Spleen (tissue), 13 donors: ENCODE measurements at places on chromosomes 13 and 19. TPM values are rescaled to one million over a fixed set of nuclear protein-coding genes. Genes with fewer than 3 reads are reported as not detected.

GRCh38 chr13:112014857-112015256 lies 52.1 kb upstream of the SOX1 start:
- H3K4me3 ChIP-seq: no peak overlapping the region
- no peak overlapping the region for H3K27ac ChIP-seq
- no peaks in the 10 kb centered on the region for H3K27me3 ChIP-seq
- H3K4me1 ChIP-seq: no peaks in the 10 kb centered on the region
- no peak for DNase-seq
- no peaks in the 10 kb centered on the region for H3K36me3 ChIP-seq

GRCh38 chr13:29507356-29507755 lies 88.1 kb downstream of the SLC7A1 start:
- no peak overlapping the region for H3K27ac ChIP-seq
- no peak overlapping the region for H3K4me3 ChIP-seq
- H3K27me3 ChIP-seq: no peaks in the 10 kb centered on the region

GRCh38 chr13:41678249-41678648 lies 220.9 kb downstream of the RGCC start:
- no peak overlapping the region for H3K27ac ChIP-seq
- peaks cover 37% of the 10 kb centered on the region for H3K36me3 ChIP-seq
- H3K27me3 ChIP-seq: no peaks in the 10 kb centered on the region
- H3K4me1 ChIP-seq: no peaks in the 10 kb centered on the region
- H3K4me3 ChIP-seq: no peak overlapping the region

The ZMYM2 gene
- 113 TPM for total RNA-seq

The EDDM13 gene
- not detected for total RNA-seq

The SERTM1 gene
- total RNA-seq: not detected

The CAB39L gene
- total RNA-seq: 6.2 TPM
